ENCODE measurements at places on chromosomes 2 and 18.

DNA sequence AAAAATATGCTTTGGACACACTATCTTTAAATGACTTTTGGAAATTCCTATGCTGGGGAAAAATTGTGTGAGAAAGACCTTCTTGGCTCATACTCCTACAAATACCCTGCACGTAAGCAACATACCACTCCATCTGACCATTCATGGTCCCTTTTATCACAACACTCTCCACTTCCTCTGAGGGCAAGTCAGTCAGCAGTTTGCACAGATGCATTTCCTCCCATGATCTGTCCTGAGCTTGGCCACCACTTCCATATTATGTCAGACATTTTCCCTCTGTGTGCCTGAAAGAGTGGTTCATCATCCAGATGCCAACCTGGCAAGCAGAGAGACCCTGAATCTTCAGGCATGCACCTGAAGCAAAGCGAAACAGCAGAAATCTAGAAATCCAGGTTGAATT is 16.1 kb upstream of the REG3G start:
- no peak for DNase-seq

DNA sequence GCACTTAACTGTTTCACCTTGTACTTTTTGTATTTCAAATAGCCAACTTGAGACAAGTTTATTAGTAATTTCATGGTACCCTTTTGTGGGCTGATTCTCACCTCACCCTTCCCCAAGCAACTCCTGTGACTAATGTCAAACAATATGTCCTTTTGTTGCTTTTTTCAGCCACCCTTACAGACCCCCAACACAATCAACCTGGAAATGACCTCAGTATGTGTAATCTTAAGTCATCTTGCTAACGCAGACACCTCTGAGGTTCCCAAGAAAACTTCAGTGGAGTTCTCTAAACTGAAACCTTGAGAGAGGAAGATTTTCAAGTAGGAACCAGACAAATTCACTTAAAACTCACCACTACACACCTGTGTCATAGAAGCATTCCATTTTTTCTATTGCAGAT is 69.5 kb downstream of the KYNU start:
- DNase-seq: peak; percentile 41

GRCh38 chr2:119179202-119179601 is 20.7 kb upstream of the C1QL2 start:
- DNase-seq: no peak

DNA sequence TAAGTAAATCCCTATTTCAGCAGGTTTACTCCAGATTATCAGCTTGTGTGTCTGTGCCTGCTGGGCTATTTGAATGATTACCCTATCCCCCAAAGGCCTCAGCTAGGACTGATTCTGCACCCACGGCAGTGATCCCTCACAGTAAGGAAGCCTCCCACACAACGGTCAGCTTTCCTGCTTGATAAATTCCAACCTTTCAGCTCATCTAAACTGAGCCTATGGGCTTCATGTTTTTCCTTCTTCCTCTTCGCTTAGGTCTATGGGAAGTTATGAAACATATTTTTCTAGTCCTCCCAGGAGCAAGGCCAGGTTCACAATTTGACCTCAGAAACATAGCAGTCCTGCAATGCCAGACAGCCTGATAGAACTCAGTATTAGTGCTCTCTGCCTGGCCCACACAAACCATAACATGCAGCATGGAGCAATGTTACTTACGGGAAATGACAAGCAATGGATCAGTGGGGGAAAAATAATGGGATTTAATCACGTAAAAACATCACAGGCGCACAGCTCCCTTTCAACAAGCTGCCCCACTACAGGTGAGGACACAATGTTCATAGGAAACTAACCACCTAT is 170.9 kb downstream of the ZNF521 start:
- no peak for DNase-seq

DNA sequence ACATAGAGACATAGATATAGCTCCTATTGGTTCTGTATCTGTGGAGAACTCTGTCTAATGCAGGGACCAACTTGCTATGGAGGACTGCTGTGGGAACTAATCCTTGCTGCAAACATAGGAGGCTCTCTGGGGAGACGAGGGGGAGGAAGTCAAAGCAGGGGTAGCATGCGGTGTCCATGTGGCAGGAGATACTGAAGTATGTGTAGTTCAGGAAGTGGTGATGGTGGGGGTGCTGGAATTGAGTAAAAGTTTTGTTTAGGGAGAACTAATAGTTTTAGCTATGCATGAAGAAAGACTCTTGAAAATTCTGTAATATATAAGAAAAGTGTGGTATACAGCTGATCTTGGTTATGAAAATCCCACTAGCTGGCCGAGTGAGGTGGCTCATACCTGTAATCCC is 62.0 kb downstream of the ANKRD44 start:
- no peak for DNase-seq

DNA sequence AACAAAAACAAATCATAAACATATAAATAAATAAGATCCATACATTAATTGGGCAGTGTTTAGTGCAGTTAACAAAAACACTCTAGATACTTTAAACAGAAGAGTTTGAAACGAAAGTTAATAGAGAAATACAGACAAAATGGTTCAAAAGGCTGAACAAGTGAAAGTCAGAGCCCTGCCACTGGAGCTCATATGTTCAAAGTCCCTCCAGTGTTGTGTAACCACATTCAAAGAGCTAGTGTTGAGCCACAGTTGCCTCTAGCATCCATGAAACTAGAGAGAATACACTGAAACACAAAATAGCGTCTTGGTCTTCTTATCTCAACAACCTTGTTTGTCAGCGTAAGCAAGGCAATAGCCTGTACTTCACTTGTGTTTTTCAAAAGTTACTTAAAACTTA is 1309.8 kb upstream of the NRXN1 start:
- no peak for DNase-seq

DNA sequence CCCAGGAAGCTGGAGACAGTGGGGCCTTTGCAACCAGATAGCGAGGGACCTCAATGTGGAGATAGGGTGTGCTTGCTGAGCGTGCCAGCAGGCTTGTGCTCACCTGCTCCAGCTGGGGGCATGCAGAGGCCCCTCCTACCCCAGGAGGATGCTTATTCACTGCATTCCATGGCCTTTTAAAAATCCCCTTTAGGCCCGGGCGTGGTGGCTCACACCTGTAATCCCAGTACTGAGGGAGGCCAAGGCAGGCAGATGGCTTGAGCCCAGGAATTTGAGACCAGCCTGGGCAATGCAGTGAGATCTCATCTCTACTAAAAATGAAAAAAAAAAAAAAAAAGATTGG is 54.5 kb downstream of the ODC1 start:
- no peak for DNase-seq

DNA sequence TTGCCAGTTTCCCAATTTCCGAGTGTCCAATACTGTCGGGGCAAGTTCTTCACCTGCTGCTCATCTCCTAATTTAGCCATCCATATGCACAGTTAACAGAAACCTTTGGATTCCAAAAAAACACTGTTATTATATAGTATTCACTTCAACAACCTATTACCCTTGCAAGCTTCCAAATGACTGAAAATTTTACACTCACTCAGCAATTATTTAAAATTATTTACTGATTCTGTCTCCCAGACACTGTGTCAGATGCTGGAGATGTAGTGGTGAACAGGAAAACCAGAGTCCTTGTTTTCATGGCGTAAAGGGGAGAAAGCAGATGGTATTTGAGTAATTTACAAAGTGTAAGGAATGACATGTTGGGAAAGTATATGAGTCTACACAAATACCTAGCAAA is 53.7 kb upstream of the BMPR2 start:
- DNase-seq: no peak

DNA sequence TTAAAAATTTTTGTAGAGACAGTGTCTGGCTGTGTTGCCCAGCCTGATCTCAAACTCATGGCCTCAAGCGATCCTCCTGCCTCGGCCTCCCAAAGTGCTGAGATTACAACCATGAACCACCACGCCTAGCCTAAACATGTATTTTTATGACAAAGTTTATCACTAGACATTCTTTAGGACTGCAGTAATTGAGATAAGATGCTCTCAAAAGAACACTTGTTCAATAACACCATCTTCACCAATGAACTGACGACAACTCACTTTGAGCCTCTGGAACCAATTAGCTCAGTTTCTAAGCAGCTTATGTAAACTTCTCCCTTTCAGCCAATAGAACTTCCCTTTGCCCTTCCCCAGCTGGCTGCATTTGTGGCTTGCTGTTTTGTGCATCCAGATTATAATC is 15.3 kb upstream of the PPP4R1 start:
- no peak for DNase-seq

DNA sequence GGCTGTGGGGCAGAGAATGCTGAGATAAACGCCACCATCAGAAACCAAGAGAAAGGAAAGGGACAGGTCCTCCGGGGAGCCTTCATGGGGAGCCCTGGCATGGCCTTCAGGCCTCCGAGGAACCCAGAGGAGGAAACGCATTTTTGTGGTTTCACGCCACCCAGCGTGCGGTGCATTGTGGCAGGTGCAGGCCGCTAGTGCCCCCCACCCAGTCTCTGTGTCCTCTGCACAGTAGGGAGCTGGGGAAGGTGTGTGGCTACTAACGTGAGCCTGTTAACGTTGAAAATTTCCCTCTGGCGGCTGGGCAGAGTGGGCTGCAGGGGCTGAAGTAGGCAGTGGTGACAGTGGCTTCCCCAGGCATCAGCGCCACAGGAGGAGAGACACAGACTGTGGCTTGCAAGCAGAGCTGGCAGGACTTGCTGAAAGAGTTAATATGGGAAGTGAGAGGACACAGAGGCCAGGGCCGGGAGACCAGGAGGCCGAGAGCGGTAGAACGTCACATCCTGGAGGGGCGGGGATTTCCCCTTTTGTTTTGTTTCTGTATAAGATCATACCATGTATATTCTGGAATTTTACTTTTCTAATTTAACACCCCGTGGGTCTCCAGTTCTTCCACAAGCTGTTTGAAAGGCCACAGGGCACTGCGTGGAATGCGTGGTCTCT is 166.9 kb downstream of the GBX2 start:
- DNase-seq: peak; percentile 86

- no peak for DNase-seq
Observed at GRCh38 chr2:197613509-197613987, 61.8 kb downstream of the RFTN2 start.

DNA sequence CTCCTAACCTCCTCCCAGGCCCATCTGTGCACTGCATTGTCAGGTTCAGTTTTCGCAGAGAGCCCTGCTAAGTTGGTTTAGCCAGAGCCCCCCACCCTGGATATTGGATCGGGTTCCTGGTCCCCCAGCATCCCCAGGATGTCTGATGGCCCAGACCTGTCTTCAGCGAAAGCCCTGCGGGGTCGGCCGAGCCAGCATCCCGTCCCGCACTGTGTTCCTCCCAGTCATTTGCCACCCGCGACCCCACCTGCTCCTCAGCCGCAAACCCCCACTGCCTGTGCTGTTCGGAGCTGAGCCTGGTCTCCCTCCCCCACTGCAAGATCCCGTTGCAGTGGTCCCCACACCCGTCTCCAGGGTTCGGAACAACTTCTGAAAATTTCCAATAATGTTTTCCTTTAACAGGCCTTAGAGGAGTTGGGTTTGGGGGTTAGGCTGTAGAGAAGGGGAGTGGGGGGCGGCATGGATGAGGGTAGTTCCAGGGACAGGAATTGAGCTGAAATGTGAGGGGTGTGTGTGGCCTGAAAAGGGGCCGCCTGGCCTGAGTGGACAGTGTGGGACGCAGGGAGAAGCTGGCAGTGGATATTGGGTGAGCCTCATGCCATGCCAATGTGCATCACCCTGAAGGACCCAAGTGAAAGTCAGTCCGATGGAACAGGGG is 1.6 kb upstream of the COPS9 start:
- no peak for DNase-seq

GRCh38 chr18:36745219-36745975 is 83.4 kb downstream of the TPGS2 start:
- DNase-seq: no peak

- DNase-seq: peak; percentile 93
Observed at GRCh38 chr2:205708231-205708631, 25.9 kb downstream of the NRP2 start.

DNA sequence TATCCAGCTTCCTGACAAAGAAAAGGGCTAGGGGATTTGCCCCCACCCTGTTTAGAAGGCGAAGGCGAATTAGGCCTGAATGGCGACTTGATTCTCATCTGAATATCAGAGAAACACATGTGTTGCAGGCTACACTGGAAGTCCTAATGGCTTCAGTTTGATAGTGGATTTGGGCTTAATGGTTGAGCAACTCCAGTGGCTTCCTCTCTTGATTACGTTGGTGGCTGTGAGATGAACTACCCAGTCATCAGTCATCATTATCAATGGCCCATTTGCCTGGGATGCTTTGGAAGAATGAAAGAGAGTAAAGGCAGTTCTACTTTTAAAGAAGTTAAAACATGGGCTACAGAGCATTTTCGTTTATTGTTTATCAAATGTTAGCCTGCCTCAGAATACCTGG is 60.9 kb upstream of the IL1R1 start:
- no peak for DNase-seq

- no peak for DNase-seq
Observed at GRCh38 chr18:3906116-3906750, 456.3 kb downstream of the TGIF1 start.

GRCh38 chr18:76476665-76477561 is 18.1 kb downstream of the ZNF516 start:
- DNase-seq: peak; percentile 72

DNA sequence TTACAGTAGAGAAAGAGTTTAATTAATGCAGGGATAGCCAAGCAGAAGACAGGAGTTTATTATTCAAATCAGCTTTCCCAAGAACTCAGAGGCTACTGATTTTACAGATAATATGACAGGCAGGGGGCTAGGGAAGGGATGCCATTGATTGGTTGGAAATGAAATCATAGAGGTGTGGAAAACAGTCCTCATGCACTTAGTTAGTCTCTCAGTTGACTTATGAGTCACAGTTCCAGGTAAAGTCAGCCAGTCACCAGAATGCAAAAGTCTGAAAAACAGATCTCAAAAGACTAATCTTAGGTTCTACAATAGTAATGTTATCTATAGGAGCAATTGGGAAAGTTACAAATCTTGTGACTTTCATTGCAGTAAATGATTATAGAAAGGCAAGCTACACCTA is 676.4 kb upstream of the CHAC2 start:
- no peak for DNase-seq

DNA sequence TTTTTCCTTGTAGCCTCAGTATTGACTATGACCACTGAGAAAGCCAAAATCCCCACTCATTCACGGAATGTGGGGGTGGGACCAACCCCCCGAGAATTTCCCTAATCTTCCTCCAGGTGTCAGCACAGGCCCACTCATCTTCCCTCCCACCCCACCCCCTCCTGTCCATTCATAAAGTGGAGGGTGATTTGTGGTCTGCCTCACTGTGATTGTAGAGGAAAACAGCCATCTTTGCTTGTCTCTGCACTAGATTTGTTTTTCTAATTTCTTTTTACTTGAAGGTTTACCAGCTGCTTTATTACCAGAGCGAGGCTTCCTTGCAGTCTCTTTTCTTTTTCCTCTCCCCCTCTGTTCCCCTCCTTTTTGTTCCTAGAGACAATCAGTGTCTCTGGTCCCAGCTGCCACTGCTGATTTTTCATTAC is 171.8 kb downstream of the ICOS start:
- peak; percentile 85 for DNase-seq

DNA sequence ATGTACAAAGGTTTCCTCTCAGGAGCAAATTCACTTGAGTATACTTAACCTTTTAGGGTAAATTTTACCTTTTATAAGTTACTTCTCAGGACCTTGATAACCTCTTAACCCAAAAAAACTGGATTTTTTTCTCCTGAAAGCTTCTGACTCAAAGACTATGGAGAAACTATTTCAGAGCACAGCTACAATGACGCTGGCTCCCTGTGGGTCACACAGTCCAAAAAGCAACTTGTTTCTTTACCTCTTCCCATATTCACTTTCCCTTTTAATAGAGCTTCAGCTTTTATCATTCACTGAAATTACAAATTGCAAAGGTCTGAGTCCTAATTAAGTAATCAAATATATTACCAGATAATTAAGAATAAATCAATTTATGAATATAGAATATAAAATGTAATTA is 32.4 kb downstream of the GTF3C3 start:
- DNase-seq: no peak

- DNase-seq: no peak
Observed at GRCh38 chr2:126642031-126642430, 13.9 kb upstream of the GYPC start.

All from dermis blood vessel endothelial cell (primary cell).